ENCODE measurements at places on chromosomes 1 and 21.

DNA sequence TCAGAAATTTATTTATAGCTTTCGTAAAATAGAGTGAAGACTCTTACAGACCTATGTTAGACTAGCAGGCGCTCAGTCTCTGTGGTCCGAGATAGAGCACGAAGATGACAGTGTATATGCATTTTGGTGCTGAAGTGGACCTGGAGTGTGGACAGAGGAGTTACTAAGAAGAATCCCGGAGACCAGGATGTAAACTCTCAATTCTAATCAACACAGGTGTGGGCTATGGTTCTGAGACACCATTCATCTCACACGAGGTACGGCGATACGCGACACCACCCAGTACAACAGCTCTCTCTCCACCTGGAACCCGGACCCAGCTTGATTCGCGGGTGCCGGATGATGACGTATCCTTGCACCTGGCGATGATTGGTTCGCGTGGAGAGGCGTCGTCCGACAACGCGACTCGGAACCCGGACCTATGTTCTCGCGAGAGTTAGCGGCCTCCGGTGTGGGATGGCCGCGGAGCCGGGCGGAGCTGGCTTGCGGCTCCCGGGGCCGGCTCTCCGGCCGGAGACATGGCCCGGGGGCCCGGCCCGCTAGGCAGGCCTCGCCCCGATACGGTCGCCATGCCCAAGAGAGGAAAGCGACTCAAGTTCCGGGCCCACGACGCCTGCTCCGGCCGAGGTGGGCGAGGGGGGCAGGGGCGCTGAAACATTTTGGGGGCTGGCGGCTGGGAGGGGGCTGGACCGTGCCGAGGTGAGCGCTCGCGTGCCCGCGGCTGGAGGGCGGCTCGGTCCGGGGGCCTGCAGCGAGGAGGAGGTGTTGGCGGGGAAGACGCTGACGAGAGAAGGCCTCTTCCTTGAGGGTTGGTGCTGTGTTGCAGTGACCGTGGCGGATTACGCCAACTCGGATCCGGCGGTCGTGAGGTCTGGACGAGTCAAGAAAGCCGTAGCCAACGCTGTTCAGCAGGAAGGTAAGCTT lies at the start of gene TMEM183A:
TMEM183A (plus strand) TSS at position 427 of the 924 bp plus-strand sequence; CDS start at position 519, 92 bp downstream.
- peak; percentile 93 for DNase-seq

- DNase-seq: no peak
These were observed 140.1 kb upstream of the NFIA start for GRCh38 chr1:60942291-60942690.

- DNase-seq: no peak
These were observed 13.9 kb upstream of the BTG2 start for GRCh38 chr1:203291201-203292096.

GRCh38 chr1:77539519-77540142 lies 142.8 kb downstream of the ZZZ3 start:
- DNase-seq: peak; percentile 44

- DNase-seq: no peak
These were observed 21.2 kb downstream of the KDM4A start for GRCh38 chr1:43671193-43671592.

- DNase-seq: no peak
These were observed 416.8 kb downstream of the NPHP4 start for GRCh38 chr1:5575396-5575940.

GRCh38 chr1:185734929-185735700 lies 924 bp downstream of the HMCN1 start:
- DNase-seq: no peak

DNA sequence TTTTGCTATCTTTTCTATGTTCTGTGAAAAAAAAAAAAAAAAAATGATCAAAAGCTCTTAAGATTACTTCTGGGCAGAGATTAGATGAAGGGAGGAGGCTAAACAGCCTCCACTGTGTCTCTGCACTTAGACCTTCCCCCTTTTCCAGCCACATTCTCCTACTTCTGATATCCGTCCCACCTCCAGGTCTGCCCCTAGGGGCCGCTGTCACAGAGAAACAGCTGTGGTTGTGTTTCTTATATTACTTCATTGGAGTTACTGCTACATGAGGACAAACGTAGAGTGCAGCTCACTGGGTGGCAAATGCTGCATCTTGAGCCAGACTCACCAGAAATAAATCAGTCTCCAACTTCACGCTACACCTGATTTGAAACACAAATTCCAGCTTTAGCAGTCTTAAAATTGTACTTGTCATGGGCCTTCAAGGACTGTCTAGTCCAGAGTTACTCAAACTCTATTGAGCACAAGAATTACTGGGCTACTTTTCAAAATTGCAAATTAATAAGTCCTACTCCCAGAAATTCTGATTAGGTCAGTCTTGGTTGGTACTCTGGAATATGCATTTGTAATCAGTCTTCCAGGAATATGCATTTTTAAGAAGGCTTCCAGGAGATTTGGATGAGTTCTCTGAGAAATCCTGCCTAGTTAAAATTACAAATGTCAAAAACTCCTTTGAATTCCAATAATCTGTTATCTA lies 125.2 kb upstream of the PTBP2 start:
- peak; percentile 22 for DNase-seq

GRCh38 chr21:16310176-16310575 lies 580.4 kb downstream of the USP25 start:
- no peak for DNase-seq

DNA sequence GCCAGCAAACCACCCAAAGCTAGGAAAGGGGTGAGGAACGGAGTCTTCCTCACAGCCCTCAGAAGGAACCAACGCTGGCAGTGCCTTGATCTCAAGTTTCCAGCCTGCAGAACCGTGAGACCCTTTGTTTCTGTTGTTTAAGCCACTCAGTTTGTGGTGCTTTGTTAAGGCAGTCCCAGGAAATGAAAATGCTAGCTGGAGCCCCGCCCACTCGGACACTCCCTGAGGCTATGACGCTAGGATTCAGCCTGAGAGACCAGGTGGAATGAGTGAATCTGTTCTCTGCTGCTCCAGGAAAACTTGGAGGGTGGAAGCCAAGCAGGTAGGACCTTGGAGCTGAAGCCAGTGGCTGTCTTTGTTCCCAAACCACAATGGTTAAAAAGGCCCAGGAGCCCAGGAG lies 196.5 kb upstream of the POU3F1 start:
- DNase-seq: no peak

DNA sequence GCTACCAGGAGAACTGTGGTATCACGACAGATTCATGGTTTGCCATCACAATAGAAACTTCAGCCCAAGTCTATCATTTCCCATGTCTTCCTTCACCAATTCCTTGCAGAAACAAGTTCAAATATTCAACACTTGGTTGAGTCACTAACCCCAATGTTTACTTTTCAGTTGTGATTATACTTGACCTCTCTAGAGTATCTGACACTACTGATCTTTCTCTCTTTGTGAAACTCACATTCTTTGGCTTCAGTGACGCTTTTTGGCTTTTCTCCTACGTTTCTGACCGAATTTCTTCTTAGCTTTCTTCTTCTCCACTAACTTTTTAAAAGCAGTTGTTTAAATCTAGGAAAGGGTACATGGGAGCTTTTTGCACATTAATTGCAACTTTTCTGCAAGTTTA lies 48.8 kb upstream of the HMGB4 start:
- DNase-seq: no peak

GRCh38 chr1:116990612-116991151 lies 10.9 kb upstream of the CD101 start:
- peak; percentile 6 for DNase-seq

DNA sequence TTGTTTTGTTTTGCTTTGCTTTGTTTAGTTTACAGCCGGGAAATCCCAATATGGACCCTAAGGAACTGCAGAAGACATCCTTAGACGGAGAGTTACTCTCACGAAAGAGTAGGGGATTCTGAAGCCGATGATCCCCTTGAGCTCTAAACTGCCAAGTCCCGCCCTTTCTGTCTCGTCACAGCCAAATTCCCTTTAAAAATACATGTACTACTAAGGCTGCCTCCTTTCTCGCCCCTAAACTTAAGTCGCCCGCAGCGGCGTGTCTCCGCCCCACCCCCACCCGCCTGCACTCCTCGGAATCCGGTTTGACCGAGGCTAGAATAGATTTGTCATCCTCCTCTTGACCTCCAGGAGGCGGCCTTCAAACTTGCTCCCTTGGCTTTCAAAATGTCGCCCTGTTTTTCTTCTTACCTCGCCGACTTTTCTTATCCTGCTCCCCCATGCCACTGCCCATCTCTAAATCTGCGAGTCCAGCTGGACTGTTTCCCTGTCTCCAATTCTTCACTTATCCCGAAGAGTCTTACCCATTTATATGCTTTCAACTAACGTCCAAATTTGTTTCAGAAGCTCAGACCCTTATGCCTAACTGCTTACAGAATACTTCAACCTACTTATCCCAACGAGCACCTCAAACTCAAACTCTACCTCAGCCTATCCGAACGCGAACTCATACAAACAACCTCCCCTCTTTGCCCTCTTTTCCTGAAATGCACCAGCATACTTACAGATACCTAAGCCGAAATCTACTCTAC lies 10.9 kb upstream of the BOLA1 start:
- DNase-seq: peak; percentile 67

GRCh38 chr1:84598846-84599741 lies 24.9 kb upstream of the CTBS start:
- peak; percentile 43 for DNase-seq

DNA sequence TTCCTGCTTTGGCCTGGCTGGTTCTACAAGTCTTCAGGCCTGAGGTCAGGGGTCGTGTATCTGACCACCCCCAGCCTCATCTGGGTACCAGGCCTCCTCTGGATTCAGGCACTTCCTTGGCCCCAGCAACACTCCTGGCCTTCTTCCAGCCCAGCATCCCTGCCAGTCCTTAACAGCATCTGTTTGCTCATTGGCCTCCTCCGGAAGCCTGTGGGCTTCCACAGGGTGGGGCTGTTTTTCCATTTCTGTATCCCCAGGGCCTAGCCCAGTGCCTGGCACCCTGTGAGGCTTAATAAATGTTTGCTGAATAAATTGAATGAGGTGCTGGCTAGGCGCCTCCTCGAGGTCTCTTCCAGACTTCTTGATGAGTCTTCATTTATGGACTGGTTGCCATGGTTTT lies 21.5 kb upstream of the GPR37L1 start:
- DNase-seq: no peak

DNA sequence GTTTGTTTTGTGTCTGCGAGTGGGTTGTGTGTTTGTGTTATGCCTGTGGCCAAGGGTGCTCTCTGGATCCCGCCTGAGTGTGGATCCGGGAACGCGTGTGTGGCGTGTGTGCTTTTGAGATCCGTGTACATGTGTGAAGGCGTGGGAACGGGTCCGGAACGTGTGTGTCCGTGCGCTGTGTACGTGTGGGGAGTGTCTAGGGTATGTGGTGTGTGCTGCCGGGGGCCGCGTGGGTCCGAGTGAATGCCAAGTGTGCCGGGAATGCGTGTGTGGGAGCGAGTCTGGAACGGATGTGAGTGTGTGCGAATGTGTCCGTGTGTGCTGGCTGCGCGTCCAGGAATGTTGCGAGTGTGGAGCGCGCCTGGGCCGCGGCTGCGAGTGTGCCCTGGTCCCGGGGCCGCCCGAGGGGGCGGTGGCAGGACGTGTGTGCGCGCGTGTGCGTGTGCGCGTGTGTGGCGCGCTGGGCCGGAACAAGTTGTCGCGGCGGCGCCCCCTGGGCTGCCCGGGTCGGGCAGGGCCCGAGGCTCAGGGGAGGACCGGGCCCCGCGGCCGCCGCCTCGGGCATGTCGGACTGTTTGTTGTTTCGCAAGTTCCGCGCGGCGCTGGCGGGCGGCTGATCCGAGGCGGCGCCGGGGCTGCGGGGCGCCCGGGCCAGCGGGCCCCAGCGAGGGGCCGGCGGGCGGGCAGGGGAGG lies 953 bp downstream of the PTPRU start:
- peak; percentile 56 for DNase-seq

DNA sequence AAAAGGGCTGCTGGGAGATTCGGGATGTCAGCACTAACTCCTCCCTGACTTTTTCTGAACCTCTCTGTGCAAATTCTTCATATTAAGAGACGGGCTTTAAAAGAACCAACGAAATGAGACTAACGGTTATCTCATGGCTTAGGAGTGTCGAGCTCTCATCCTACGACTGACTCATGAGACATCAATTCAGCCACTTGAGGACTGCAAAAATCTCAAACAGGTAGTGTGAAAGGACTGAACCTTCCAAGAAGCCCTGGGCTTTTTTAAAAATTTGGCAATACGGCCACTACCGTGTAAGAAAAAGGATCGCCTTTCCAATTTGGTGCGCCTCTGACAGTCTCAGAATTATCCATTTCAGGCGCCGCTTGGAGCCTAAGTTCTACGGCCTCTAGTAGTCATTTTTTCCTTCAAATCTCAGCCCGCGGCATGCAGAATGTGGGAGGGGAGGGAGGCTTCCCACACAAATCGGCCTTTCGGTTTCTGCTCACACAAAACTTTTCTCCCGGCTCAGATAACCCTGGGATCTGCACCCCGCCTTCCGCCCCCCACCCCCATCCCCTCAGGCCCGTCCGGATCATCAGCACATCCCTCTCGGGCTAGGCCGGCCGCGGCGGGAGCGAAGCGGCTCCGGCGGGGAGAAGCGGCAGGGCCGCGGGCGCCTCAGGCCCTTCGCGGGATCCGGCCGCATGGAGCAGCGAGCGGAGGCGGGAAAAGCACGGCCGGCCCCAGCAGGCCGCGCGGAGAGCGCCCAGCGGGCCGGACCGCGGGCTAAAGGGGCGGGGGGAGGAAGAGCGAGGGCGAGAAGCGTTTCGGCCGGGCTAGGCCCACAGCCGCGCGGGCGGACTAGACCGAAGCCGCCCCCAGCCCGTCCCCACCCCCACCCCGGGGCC lies 618 bp downstream of the HNRNPR start:
- DNase-seq: peak; percentile 40

- DNase-seq: no peak
These were observed 65.7 kb upstream of the FCGR2A start for GRCh38 chr1:161439280-161440232.

DNA sequence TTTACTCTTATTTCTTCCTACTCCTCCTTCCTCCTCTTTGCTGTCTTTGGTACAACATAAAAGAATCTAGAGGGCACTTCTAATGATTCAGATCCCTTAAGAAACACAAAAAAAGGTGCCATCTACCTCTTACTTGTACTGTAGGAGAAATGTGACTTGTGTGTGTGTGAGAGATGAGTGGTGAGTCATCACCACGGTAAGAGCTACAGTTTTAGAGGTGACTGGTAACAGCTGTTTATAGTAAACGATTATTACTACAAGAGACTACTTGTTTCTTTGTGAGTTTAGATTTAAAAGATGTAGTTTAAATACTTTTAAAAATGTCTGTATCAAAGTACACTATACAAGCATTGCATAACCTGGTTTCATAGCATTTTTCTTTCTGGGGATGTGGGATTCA lies 40.4 kb downstream of the SLC35D1 start:
- DNase-seq: peak; percentile 13

DNA sequence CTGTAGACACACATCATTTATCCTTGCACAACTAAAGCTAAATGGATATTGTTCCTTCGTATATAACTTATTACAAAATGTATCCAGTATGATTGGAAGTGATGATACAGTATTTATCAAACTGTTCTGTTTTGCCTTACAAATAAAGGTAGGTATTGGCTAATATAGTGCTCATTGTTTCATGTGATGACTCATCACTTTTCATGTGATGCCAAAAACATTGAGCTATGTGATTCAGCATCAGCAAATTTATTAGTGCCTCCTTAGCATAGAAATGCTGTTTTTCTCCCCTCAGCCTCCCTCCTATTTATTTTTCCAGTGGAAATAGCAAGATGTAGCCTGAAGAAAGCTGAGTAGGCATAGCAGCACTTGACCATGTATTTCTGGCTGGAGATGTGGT lies 228.6 kb upstream of the LYPLAL1 start:
- no peak for DNase-seq

All from hepatic stellate cell (primary cell).